Activated naive CD4-positive, alpha-beta T cell (primary cell): ENCODE measurements at places on chromosomes 4 and X.

DNA sequence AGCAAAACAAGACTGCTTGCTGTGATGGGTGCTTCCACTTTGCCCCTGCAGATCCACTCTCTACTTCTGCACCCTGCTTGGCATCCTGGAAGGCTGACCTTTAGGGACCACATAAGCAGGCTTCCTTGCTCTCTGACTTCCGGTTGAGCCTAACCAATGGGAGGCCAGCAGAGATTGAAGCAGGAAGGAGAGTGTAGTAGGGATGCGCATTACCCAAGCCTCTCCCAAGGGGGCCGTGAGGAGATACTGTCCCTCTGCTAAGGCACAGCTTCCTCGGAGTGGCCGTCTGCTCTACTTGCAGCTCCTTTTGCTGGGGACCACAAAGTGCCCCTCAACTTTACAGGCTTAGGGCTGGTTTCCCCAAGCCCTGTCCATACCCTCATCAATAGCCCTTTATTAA lies 624.3 kb upstream of the TENM3 start:
- no peak for DNase-seq

- no peak for DNase-seq
Measured at GRCh38 chr4:184477201-184477999, 3.0 kb upstream of the IRF2 start.

DNA sequence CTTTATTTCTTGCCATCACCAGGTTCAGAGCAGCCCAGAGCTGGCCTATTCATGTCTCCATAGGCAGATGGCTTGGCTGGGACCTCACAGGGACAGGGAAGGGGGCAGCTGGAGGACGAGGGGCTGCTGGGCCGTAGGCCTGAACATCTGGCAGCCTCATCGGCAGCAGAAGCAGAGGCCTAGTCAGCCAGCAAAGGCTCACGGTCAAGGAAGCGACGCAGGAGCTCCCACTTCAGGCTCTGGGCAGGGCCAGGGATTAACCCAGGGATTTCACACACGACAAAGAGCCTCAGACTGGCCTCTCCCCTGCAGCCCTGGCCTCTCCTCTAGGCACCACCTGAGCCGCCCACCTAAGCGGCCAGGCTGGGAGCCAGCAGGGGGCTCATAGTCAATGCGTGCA lies 46.0 kb upstream of the MAN2B2 start:
- DNase-seq: no peak

GRCh38 chr4:37597034-37597433 lies 89.1 kb downstream of the RELL1 start:
- no peak for DNase-seq

- no peak for DNase-seq
Measured at GRCh38 chrX:32673193-32673592, 538.2 kb downstream of the DMD start.

DNA sequence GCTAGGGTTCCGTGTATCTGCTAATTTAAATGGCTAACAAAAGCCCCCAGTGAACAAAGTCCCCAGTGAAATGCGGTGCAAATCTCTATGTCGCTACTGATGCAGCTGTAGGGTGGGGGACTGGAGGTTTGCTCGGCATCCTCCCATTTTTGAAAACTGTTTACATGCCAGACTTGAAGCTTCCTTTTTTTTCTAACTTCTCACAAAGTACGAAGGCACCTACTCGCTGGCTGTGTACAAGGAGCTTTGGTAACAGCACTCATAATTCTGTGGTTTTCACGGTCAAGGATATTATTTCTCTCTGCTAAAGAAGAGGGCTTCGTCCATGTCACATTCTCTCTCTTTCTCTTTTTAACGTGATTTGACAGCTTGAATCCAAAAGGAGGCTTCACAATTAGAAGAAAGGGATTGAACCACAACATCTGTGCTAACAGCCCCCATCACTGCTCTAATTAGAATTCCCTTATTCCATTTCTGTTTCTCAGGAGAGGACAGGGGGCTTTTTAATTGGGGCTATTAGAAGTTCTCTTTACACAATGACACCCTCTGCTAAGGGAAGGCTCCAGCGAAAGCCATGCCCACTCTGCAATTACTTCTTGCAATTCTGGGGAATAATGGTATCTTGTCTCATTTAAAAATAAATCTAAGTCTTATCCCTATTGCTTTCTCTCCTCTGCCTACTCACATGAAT lies 46.7 kb downstream of the TMEM156 start:
- no peak for DNase-seq

- DNase-seq: no peak
Measured at GRCh38 chr4:171017593-171017992, 795.6 kb upstream of the GALNTL6 start.

GRCh38 chr4:140637836-140638235 lies 69.1 kb upstream of the UCP1 start:
- no peak for DNase-seq

DNA sequence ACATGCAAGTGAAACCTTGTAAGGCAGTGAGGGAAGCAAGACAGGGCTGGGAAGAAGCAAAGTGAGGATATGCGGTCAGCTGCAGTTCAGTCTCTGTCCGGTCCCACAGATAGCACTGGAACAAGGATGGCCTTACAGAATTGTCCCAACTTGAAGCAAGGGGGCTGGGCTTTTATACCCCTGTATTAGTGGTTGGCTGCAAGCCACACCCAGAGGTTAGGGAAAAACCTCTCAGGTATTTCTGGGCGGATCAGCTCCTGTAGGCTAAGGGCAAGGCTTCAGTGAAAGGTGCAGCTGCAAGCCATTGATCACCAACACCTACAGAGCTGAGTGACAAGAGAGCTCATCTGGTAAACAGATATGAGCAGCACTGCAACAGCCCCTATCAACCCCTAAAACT lies 89.0 kb downstream of the KDR start:
- no peak for DNase-seq

DNA sequence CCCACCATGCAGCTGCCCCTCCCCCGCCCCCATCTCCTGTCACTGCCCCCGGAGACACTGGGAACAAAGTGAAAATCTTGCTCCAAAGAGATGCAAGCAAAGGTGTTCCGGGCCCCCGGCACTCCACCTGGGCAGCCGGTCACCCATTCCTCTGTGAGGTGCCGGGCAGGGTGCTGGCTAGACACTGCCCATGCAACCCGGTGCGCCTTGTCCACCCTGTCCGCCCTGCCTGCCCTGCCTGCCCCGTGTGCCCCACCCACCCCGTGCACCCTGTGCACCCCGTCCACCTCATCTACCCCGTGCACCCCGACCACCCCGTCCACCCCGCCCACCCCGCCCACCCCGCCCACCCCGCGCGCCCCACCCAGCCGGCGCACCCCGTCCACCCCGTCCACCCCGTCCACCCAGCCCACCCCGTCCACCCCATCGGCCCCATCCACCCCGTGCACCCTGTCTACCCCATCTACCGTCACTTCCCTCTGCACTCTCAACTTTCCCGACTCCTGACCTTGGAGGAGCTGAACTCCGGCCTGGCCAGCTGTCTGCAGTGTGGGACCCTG lies 31.9 kb upstream of the FGFR3 start:
- no peak for DNase-seq

GRCh38 chr4:101286663-101287062 lies 60.7 kb downstream of the PPP3CA start:
- DNase-seq: no peak

DNA sequence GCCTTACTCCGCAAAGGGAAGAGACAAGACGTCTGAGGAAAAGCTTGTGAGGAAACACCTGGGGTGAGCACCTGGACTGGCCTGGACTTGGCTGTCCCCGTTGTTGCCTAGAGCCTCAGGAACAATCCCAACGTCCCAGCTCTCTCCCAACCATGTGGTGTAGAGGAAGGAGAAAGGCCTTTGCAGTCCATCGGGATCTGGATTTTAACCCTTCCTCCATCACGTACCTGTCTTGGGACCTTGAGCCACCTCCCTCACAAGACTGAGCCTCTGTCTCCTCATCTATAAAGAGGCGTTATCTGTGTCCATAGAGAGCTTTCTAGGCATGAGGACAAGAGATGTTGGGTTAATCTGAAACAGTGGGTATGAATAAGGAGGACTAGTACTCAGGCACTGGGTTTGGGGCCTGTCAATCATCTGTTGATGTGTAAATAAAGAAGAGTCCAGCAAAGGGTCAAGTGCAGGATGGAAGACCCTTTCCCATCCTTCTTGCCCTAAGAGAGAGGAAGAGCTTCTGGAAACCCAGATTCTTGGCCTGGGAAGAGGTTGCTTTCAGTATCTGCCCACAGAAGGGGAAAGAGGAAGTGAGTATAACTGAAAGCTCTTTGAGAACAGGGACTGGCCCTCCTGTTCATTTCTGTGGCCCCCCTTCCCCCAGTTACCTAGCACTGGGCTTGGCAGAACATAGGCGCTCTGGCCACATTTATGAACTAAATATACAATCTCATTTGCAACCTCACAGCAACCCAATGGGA lies 137.1 kb downstream of the PJA1 start:
- DNase-seq: no peak

DNA sequence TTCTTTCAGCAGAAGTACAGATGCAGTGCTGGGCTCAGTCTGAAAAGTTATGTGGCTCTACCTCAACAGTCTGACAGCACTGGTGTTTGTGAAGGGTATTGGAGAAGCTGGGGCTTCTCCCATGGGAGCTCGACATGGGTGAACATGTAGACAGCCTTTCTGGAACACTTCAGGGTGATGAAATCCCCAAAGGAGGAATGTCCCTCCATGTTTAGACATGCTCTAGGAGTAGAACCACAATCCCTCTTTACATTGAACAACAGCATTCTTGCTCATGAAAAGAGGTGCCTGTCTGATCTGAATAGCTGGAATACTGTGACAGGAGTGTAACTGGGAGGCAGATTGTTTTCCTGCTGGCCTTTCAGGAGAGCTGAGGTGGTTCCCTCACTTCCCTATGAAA lies 53.8 kb upstream of the NAP1L2 start:
- no peak for DNase-seq

GRCh38 chr4:141643557-141643956 lies 7.2 kb downstream of the IL15 start:
- DNase-seq: no peak

DNA sequence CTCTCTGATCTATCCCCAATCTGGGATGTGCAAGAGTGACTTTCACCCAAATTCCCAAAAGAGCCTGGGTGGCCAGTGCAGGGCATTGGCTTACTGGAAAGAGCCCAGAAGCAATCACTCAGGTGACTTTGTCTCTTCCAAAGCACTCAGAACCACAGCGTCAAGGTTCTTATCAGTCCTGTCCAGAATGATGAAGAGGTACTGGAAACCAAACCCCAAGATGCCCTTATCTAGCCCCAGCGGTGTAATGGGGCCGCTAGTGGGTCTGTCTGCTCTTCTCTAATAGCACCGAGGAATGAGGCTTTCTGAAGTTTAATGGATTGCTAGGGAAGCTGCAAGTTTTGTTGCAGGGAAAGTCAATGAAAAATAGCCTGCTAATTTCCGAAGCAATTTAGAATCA lies 21.6 kb downstream of the CLNK start:
- no peak for DNase-seq

DNA sequence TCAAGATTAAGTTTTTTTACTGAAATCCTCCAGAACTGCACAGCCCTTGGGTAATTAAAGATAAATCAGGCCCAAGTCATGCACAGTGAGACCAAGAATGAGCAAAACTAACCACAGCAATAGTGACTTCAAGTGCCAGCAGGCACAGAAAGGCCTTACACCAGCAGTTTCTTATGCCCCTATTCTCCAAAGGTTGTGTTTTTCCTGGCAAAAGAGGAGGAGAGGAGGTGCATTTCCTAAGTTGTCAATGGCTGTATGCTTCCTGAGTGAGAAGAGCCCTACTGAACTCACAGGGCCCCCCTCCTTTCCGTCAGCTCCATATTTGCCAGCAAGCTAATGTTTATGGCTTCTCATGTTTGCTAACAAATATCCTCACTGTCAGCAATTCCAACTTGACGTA lies 418.7 kb upstream of the INTU start:
- no peak for DNase-seq

- no peak for DNase-seq
Measured at GRCh38 chr4:169346840-169347239, 76.1 kb upstream of the SH3RF1 start.

DNA sequence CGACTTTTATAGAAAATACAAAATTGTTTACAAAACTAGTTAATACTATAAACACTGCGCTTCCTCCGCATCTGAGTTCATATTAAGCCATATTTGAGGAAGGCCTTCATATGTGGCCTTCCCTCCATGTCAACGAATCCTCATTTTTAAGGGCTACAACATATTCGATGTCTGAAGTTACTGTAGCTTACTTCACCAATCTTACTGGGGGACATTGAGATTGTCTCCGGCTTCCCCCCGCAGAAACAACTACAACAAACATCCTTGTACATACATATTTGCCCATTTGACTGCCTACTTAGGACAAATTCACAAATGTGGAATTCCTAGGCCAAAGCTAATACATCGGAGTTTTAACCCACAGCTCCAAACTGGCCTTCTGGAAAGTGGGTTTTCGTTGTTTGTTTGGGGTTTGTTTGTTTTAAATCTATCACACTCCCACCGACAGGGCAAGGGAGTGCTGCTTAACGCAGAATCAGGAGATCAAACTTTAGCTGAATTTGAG lies 581 bp upstream of the FAM114A1 start:
- no peak for DNase-seq

- DNase-seq: no peak
Measured at GRCh38 chr4:111602848-111603247, 542.4 kb upstream of the FAM241A start.

GRCh38 chr4:51859476-51860031 lies 16.6 kb downstream of the DCUN1D4 start:
- no peak for DNase-seq
